Stimulated activated naive CD4-positive, alpha-beta T cell treated with Interleukin-2 at 50 U/mL for 16 hours (primary cell): ENCODE measurements at places on chromosomes 4 and X.

- DNase-seq: no peak
Observed at GRCh38 chrX:124030520-124030919, 69.0 kb downstream of the STAG2 start.

DNA sequence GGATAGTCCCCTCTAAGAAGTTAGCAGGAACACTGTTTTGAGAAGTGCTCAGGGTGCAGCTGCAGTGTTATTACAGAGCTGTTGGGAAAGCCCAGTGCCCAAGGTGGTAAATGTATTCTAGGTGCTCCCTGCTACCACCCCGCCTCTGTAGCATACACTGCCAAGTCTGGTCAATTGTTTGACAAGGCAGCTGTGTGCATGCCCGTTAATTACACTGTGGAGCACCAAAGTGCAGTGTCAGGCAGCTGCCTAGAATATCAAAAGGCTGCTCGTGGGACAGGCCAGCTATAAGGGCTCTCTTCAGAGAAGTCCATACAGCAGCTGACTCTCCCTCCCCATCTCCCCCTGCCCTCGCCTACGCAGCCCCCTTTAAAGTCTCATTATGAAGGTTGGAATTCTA lies 99.9 kb upstream of the KLHL13 start:
- DNase-seq: no peak

DNA sequence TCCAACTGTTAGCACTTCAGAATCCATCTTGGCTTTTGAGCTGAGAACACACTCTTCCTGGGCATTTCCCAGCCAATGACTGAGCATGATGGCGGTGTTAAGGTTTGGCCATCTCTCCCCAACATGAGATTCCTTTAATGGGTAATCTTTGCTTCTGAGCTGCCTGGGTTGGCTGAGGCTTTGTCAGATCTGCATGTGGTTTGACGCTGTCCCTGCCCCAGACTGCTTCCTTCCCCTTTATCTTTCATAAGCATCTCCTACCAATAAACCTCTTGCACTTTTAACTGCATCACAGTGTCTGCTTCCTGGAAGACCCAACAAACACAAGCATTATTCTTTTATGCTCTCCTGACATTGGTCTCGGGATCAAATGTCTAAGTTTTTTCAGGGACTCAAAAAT lies 31.5 kb upstream of the DIPK2B start:
- DNase-seq: no peak

DNA sequence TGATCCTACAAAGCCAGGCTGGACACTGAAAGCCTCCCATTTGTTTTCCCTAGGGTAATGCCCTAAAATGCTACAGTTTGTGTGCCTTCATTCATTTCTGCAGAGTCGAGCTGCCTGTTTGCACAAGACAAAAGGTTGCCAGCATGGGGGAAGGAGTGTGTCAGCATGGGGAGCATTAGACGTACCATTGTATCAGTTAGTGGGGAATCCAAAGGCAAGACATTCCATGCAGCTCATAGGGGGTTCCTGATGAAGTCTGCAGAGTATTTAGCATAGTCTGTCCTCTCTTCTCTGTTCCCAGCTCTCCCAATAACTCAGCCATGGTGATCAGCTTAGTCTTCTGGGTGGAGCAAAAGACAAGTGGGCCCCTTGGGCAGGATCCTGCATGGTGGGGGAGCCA lies 276.9 kb upstream of the PCDH7 start:
- DNase-seq: no peak

GRCh38 chrX:78708816-78709215 lies 38.7 kb upstream of the LPAR4 start:
- no peak for DNase-seq
